Head of caudate nucleus (tissue), 42 donors: ENCODE measurements at places on chromosomes 16 and 17.

DNA sequence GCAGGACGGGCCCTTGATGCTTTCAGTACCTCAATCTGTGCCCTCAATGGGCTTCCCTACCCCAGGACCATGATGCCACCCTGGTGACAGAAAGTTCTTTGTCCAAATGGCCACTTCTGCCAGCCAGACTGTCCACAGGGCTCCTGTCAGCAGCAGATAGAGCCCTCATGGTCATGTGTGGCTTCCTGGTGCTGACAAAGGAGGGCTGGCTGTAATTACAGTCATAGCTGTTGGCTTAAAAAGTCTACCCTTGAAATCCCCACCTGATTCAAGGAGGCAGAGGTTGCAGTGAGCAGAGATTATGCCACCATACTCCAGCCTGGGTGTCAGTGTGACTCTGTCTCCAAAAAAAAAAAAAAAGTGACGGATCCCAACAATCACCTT is 3.3 kb downstream of the TRPV2 start:
- no peak for DNase-seq

- no peak for DNase-seq
Observed at GRCh38 chr17:76013377-76013932, 12.8 kb downstream of the CDK3 start.

- no peak for DNase-seq
Observed at GRCh38 chr17:68318103-68318991, 27.1 kb downstream of the ARSG start.

GRCh38 chr17:51597345-51597744 is 337.0 kb downstream of the UTP18 start:
- no peak for DNase-seq

GRCh38 chr17:69597898-69598692 is 183.6 kb downstream of the MAP2K6 start:
- no peak for DNase-seq

DNA sequence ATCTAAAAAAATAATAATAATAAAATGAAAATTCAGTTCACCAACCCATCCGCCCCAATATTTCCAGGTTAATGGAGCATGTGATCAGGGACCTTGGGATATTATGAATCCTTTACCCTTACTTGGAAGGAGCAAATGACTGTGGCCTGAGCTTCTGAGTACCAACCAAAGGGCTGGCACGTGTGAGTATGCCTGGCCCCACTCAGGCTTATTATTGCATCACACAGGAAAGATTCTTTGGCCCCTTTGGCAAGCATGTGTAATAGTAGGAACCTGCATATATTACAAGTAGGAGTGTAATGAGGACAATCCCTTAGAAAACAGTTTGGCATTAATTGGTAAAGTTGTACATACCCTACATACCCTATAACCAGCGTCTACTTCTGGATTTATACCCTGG is 7.2 kb upstream of the C17orf78 start:
- no peak for DNase-seq

DNA sequence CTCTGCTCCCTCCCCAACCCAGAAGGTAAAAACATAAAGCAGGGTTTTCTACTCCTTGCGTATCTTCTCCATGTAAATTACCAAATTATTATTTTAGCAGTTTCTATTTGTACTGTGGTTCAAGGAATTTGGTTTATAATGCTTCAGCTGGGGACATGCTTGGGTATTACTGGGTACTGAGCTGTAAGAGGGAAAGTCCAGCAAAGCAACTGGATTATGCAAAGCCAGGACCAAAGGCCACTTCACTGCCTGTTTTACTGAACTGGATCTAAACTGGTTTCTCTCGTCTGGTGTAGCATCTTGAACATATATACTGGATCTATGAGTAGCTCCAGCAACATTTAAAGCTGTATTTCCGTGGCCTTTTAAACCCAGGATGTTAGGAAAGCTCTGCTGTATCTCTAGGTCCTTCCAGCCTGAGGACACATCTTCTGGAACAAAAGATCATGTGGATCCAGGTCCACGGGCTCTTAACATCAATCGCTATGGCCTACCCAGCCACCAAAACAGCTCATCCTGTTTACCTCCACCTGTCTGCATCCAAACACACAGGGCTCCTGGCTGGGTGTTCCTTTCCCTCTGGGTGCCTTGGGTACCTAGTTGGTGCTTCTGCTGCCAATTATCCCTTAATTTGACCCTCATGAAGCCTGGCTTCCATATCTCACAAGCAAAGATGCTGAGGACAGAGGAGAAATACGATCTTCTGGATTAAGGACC is 7.2 kb downstream of the PMP22 start:
- no peak for DNase-seq
